Activated CD4-positive, alpha-beta T cell treated with anti-CD3 and anti-CD28 coated beads for 36 hours (primary cell): ENCODE measurements at places on chromosomes 1 and 21.

DNA sequence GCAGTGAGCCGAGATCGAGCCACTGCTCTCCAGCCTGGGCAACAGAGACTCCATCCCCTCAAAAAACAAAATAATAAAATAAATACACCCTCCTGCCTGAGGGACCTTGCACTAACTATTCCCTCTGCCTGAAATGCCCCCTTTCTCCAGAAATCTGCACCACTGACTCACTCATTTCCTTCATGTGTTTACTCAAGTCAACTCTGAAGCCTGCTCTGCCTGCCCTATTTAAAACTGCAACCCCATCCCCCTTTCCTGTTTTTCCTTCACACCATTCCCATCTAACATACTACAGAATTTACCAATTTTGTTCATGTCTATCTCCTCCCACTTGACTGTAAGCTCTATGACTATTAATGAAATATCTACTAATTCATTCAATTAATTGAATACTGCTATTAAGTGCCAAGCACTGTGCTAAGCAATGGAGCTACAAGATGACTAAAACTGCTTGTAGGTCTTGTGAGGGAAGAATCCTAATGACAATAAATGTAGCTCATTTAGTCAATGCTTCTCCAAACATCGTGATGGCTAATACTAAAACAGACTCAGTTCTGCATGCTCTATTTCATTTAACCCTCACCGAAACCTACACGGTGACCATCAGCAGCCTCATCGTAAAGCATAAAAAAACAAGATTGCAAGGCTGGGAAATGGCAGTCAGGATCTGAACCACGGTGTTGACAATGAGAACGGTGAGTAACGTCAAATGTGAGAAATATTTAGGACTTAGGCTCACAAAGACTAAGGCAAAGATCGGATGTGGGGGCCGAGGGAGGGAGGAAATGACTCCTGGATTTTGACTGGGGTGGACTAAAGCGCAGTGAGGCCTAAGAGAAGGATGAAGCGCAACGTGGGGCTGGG lies 749 bp upstream of the TMEM39B start:
- DNase-seq = no peak

- no peak for DNase-seq
These were observed 14.7 kb upstream of the RAP1A start for GRCh38 chr1:111604931-111605330.

DNA sequence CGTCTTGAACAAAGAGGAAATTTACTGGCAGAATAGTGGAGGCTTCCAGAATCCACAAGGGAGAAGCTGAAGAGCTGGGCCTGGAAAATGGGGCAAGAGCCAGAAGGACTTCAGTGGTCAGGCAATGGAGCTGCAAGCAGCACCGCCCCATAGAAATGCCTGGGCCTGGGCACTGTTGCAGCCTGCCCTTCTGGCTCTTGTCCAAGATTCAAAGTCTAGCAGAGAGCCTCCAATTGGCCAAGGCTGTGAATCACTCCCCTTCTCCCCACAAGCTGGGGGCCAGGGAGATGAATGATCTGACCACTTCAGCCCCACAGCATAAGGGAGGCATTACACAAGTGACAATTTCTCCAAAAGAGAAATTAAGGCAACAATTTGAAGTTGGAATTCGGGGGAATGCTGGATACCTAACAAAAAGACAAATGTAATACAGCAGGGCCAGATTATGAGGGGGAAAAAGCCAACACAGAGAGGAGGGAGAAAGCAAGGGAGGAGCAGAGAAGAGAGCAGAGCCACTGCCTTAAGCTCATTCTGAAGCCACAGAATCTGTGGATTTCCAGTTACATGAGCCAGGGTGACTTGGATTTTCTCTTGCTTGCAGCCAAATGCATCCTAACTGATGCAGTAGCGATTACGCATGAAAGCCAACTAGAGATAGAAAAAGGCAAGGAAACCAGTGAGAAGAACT lies 80.3 kb downstream of the LRIG2 start:
- DNase-seq = no peak

DNA sequence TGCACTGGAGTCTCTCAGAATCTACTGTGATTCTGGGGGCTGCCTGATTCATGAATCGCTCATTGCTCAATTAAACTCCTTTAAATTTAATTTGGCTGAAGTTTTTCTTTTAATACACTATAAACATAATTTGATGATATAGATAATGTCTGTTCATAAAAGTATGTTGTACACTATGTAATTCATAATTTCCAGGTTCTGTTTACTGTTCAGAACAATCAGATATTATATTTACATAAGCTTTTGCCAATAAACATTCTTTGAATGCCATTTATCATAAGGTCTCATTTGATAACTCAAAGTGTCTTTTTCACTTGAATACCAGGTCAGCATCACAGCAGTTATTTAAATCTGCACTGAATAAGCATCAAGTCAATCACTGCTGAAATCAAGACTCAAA lies 39.6 kb downstream of the PIGK start:
- DNase-seq = no peak
